Activated CD4-positive, alpha-beta T cell treated with anti-CD3 and anti-CD28 coated beads for 4 hours (primary cell): ENCODE measurements at places on chromosomes 6 and 20.

- DNase-seq: no peak
Measured at GRCh38 chr6:151689499-151690201, 117.8 kb upstream of the ESR1 start.

- no peak for DNase-seq
Measured at GRCh38 chr6:113953346-113953745, 17.6 kb downstream of the HDAC2 start.

GRCh38 chr6:46289898-46290297 lies 119.1 kb upstream of the ENPP5 start:
- no peak for DNase-seq

DNA sequence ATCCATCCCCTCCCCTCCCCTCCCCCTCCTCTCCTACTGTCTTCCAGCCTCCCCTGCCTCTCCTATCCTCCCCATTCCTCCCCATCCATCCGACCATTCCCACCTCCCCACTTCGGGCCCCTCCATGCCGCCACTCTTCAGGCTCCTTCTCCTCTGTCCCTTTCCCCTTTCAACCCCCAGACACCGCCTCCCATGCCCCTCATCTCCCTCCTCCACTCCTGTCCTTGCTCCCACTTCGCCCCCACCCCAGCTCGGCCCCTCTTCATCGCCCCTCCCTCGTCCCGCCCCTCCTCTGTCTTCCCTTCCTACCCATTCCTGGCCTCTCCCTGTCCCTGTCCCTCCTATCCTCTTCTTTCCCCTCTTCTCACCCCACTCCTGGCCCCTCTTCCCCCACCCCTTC lies 554 bp upstream of the CST3 start:
- DNase-seq: no peak

DNA sequence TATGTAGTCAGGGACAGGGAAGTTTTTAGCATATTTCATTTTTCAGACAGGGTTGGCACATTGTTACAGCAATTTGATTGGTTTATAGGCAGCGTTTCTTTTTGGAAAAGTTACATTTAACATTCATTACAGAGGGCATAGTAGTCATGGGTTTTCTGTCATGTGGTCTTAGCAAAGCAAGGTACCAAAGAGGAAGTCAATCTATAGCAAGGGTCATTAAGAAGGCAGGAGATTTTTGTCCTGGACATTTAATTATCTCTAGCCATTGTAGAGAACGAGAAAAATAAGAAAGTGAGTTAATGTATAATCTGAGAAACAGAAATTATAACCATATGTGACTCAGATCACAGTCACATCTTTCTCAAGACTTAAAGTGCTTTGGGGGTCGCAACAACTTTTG lies 47.4 kb downstream of the TPD52L1 start:
- no peak for DNase-seq

DNA sequence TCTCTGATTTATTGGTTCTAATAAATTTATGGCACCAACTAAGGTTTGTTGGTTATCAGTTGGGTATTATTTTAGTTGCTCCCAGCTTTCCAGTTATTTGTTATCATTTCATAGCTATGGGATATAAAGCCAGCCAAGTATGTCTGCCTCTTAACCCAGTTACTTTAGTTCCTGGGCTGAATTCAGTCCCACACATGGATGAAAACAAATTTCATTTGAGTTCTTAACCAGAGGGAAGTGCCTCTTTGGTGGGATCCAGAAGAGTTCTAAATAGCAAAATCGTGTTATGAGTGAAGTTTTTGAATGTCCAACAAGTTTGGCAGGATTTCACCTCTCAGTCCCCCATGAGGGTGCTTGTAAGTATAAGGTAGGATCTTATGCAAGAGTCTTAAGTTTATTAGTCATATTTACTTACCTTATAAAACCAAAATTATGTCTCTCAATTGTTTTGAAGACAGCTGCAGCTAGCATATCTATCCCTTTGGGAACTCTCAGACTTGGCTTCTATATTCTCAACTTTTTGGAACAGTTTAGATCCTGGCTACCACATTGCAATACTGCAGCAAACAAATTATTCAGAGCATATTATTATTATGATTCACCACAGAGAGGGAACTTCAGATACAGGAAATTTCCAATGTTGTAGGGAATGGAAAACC lies 683.6 kb downstream of the BCKDHB start:
- DNase-seq: no peak

- DNase-seq: no peak
Measured at GRCh38 chr6:40474937-40475336, 112.2 kb downstream of the LRFN2 start.

DNA sequence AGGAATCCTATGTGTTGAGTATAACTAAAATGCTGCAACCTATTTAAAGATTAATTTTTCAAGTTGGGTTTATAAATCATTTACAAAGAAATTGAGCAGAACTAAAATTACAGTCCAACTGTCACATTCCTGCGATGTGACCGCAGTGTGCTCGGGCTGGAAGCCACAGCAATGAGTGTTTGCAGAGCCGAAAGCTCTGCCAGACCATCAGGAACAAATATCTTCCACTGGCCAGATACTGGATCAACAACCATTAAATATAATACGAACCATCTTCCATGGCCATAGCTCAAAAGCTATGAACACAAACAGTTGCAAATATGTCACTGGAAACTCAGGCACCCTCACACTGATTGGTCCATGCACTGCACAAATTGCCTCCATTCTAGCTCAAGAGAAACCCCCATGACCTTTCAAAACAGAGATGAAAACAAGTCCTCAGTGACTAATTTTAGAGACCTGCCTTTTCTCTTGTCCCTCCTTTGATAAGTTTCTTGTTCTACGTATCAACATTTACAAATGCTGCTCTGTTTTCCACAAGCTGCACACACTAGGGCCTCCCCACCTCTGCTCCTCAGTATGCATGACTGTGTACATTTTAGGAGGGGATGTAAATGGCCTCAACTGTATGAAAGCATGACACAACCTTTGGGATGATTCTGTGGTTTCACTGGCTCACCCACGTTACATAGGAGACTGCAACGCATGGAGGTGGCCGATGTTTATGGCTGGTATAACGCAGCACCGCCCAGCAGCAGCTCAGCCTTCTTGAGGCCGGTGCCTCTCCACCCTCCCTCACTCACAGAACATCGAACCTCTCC lies 171.7 kb downstream of the WDR27 start:
- DNase-seq: no peak

DNA sequence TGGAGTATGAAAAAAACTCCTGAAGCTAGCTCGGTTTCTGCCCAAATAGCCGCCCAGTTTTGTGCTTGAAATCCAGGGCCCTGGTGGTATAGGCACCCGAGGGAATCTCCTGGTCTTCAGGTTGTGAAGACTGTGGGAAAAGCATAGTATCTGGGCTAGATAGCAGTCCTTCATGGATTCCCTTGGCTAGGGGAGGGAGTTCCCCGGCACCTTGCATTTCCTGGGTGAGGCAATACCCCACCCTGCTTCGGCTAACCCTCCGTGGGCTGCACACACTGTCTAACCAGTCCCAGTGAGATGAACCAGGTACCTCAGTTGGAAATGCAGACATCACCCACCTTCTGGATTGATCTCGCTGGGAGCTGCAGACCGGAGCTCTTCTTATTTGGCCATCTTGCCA lies 184.5 kb upstream of the SLC35B3 start:
- no peak for DNase-seq

GRCh38 chr6:48560408-48560807 lies 449.4 kb upstream of the PTCHD4 start:
- no peak for DNase-seq

- DNase-seq: no peak
Measured at GRCh38 chr6:44463728-44464450, 76.4 kb downstream of the CDC5L start.

GRCh38 chr6:64439274-64439673 lies 803.7 kb downstream of the PHF3 start:
- DNase-seq: no peak

DNA sequence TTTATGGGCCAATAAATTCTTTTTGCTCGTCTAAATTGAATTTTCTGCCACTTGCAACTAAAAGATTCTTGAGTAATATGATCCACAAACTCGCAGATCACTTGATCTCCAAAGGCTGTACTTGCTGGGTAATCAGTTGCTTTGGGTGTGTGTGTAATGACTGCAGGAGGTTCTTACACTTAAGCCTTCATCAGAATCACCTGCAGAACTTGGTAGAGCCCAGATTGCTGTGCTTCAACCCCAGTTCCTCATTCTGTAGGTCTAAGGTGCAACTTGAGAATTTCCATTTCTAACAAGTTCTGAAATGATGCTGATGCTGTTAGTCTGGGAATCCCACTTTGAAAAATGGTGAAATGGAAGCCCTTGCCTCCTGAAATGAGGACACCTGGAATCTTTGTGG lies 12.9 kb upstream of the FKBP1A start:
- DNase-seq: no peak

DNA sequence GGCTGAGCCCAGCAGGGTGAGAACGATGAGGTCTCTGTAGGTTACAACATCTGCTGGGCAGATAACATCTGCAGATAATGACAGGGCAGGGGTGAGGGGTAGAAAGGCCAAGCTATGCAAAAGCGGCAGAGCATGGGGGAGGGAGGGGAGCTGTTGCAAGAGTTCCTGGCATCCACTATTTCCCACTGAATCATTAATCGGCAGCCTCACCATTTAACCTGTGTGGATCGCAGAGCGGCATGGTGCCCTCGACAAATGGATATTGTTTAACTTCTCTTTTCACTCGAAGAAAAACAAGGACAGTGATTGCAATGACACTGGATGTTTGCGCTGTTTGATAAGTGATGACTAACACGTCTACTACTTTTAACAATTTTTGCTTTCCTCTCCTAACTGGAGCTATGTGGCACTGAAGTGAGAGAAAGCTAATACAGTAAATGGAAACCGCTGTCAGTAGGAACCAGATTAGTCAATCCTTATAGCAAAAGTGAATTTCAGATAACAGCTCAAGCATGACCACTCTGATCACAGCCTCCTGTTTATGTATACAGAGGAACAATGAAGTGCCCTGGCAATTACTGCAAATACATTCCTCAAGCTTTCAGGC lies 381.5 kb downstream of the TFAP2A start:
- no peak for DNase-seq

- no peak for DNase-seq
Measured at GRCh38 chr20:40111282-40111681, 577.8 kb downstream of the MAFB start.

- no peak for DNase-seq
Measured at GRCh38 chr6:3414327-3415081, 42.3 kb downstream of the SLC22A23 start.

DNA sequence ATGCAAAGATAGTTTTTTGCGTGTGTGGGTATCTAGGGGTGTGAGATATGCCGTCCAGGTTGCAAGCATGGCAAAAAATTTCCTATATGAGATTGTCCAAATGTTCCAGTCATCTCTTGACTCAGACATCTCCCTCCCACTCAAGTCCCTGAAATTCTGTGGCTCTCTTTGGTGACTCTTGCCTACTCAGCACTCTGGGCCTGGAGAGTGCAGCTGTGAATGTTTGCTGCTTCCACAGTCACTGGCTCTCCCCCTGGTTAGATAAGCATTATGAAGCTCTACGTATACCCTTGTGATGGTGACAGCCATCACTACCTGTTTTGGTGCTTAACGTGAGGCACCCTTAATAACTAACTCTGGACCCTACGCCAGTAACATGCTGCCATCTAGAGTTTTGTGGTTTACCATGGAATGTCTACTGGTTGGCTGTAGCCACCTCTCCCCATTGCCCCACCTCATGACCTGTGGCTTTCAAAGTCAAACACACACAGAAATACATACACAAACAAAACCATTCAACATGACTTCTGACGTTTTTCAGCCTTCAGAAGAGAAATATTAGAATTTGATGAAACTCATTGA lies 621.9 kb upstream of the CITED2 start:
- no peak for DNase-seq

GRCh38 chr20:44765091-44765490 lies 19.4 kb downstream of the KCNK15 start:
- DNase-seq: no peak

DNA sequence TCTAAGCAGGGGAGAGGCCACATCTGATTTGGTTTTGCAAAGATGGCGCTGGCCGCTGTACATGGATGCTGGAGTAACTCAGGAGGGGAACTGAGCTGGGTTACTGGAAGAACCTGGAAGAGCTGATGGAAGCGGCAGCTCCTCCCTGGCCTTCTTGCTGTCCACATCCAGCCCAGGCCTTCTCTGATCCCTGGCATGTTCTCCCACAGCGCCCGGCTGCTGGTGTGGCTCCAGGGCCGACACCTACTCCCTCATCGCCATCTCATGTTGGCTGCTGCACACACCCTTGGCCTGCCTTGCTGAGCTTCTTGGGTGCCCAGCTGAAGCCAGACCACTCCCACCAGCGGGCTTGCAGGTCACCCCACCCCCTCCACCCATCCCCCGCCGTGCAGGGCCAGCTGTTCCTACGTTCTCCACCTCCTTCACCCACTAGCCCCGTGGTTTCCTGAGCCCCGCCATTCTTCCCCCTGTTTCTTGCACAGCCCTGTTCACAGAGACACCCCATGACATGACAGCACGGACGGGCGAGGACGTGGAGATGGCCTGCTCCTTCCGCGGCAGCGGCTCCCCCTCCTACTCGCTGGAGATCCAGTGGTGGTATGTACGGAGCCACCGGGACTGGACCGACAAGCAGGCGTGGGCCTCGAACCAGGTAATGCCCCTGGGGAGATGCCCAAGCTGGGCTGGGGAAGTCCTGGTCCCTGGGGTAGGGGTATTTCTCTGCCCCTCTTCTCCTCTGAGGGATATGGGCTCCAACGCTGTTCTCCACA lies 28.4 kb downstream of the VSTM2L start:
- no peak for DNase-seq

- no peak for DNase-seq
Measured at GRCh38 chr20:3681931-3682781, at the start of gene ADAM33. Gene ADAM33, minus strand, starts transcription at chr20:3682010. Its CDS starts 6 bp downstream, at chr20:3682004.

GRCh38 chr6:131754715-131755567 lies 44.1 kb upstream of the CTAGE9 start:
- no peak for DNase-seq

DNA sequence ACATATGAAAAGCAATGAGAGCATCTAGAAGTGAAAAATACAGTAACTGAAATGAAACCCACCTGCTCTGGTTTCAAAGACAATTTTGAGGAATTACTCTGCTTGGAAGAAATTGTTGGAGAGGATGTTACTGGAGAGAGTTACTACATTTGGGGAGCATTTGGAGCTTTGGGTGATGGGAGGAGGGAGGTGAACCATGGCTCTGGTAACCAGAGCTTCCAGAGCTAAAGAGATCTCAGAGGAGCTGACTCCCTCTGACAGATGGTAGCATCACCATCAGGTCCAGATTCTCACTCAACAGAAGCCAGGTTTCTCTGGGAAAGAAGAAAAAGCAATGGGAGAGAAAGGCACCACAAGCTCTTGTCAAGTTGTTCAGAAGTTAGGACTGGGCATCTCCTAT lies 42.2 kb upstream of the SMAP1 start:
- no peak for DNase-seq
